ENCODE measurements at places on chromosomes 5 and 9. TPM values are rescaled to one million over a fixed set of nuclear protein-coding genes. Genes with fewer than 3 reads are reported as not detected.

Gene ANKRD34B
- total RNA-seq: not detected

Gene RIMOC1
- total RNA-seq: 10.7 TPM

Gene SMIM32
- not detected for total RNA-seq

Gene PAX5
- not detected for total RNA-seq

Gene CDKN2B-AS1
- total RNA-seq: 0.60 TPM

Gene CTXN3
- total RNA-seq: not detected

Gene GCNT1
- 11.1 TPM for total RNA-seq

DNA sequence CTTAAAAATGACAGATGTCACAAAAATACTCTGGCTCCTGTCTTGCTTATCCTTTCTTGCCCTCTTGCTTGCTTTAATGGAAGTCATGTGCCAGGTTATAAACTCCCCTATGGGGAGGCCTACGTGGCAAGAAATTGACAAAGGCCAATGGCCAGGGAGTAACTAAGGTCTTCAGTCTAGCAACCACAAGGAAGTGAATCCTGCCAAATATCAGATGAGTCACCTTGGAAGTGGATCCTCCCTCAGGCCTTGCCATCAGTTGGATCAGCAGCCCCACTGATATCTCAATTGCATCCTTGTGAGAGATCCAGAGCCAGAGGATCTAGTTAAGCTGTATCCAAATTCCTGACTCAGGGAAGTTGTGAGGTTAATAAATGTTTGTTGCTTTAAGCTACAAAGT, 82.8 kb downstream of the CAAP1 start:
- DNase-seq: no peak

DNA sequence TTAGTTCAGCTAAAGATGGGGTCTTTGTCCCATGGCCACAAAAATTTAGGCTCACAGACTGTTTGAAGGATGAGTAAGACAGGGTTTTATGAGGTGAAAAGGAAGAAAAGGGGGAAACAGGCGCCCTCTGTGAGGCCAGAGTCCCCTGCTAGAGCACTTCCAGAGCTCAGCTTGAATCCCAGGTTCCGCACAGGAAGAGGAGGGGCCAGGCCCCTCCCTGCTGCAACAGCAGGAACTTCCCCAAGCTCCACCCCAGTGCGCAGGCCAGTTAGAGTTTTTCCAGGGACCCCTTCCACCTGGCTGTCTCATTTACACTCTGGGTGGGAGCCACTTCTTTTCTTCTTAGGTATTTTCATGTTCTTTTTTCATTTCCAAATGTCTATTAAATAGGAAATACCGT, 480.8 kb downstream of the PSAT1 start:
- no peak for DNase-seq

DNA sequence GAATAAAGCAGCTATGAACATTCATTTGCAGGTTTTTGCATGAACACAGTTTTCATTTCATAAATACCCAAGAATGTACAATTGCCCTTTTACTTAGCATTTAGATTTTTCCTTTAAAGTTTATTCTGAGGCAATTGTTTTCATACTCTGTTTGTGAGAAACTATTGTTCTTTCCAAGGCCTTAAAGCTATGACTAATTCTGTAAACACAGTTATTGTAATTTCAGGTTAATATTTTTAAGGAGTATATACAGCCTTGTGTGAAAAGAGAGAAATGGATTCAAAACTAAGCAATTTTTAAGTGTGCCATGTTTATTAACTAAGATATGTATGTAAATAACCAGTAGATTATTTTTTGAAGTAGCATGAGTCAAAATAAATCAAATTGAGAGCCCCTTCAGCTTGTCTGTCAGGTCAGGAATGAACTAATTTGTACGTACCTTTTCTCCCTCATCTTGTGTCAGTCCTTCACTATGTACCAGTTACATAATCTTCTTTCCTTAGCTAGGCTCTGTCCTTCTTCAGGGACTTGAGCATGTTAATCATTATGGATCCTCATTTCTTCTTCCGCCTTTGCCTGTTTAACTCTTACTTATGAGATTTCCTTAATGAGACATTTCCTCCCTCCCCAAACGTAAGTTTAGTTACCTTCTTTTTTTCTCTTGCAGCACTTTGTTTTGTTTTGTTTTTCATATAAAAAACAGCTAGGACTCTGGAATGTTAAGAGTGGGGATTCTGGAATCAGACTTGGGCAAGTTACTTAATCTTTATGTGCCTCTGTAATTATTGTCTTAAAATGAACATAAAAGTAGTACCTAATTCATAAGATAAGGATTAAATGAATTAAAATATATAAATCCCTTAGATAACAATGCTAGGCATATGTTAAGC, 63.6 kb downstream of the NIPBL start:
- peak; percentile 46 for DNase-seq

- no peak for DNase-seq
Measured at GRCh38 chr9:133516961-133517350, 7.8 kb downstream of the MYMK start.

DNA sequence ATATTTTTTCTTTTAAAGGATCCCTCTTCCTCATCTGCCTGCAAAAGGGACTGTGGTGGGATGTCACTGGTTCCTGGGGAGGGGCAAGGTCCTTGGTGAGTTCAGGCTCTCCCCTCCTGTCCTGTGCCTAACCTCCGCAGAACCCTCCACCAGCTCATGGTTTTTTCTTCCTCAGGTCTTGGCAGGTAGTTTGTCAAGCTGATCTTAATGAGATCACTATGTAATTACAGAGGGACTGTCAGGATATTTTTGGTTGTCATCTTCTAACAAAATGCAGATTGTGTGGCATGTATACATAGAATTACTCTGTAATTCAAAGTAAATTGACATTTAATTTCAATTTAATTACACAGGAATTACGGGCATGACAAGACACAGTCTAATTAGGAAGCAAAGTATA, 150.3 kb upstream of the SEMA6A start:
- no peak for DNase-seq

DNA sequence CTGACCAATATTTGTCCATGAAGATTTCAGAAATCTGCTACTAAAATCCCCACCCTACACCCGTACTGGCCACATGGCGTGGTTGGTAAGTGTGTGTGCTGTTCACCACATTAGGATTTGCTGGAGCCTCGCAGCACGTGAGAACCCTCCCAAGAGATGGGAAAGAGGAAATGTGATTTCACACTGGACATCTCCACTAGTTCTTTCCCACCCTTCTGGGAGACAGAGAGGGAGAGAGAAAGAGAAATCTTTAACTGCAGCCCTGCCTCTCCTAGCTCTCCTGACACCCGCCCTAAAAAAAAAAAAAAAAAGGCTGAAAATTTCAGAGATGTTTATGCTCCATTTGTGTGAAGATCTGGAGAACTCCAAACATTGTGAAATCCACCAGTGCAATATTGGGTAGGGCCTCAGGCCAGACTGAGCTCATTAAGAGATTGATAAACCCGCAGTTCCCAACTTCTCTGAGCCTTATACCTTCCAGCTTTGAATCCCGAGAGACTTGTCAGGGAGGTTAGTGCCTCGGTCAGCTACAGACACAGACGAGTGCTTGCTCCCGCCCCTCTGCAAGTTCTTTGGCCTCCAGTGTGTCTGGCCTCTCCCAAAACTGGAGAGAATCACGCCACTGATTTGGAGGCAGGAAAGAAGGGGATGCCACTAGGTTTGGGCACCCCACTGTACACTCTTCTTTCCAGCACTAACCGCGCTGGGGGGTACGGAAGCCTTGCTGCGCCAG, 1.9 kb downstream of the SPRY4 start:
- no peak for DNase-seq

GRCh38 chr5:51821697-51822096, 438.4 kb downstream of the ISL1 start:
- DNase-seq: no peak

DNA sequence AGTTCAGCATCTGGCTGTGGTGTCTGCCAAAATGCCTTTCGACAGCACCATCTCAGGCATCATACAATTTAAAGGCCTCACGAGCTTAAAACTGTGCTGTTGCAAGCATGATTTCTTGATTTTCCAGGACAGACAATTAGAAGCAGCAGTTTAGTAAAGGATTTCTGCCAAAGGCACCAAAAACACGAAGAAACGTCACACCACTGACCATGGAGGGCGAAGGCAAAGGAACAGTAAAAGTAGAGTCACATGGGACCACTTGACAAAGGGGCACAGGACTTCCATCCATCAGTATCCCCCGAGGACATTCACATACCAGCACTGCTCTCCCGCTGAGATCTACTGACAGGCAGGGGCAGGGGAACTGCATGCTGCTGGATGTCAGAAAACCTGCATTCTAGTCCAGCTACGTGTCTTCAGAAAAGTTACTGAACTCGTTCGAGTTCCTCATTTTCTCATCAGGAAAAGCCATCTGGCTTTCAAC, 70.4 kb upstream of the FBXW11 start:
- no peak for DNase-seq

GRCh38 chr9:94650949-94651348, 11.6 kb upstream of the FBP1 start:
- DNase-seq: no peak

- no peak for DNase-seq
Measured at GRCh38 chr9:111407813-111408212, 76.4 kb downstream of the ECPAS start.

DNA sequence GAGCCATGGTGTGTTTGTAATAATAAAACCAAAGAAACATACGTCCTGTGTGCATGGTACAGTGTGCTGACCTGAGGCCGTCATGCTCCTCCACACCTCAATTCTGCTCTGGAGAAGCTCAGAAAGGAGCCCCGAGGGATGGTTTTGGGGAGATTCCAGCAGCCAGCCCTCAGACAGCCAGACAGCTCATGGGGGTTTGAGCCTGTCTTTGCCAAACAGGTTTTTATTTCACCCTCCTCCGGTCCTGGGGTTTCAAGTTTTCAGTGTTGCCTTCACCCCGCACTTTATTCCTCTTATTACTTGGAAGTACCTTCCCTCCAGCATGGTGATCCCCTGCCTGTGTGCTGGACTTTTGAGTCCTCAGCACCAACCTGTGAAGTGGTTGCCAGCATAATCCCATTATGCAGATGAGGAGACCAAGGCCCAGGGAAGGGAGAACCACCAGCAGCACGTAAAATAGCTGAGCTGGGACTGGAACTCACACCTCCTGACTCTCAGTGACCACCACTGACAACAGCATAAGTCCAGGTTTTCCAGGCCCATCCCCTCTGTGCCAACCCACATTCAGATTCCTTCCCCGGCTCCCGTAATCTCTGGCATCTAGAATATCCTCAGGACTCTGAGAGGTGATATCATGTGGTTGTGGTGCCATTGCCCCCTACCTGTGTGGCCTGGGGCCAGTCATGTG, 35.1 kb downstream of the TGFBI start:
- no peak for DNase-seq

All from lung microvascular endothelial cell (primary cell).